ENCODE measurements at places on chromosomes 3 and 15.

DNA sequence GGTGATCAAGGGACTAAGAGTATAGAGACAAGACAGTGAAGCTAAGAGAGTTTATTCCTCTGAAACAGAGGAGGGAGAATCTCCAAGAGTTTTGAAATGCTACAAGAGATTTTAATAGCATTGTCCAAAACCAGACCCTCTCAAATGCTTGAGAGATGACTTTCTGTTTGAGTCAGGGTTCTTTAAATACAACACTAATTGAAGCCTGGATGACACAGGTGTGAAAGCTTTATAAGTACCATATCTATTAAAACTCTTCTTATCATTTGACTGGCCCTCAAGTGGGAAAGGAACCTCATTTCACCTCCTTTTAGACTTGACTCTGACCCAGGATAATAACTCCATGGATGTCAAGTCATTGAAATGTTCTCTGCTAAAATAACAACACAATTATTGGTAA, 5.6 kb downstream of the COL8A1 start:
- DNase-seq, result no peak

GRCh38 chr3:59310736-59311135, 260.9 kb upstream of the CFAP20DC start:
- DNase-seq, result no peak

GRCh38 chr3:21954709-21955108, 203.7 kb upstream of the ZNF385D start:
- DNase-seq, result no peak

- no peak for DNase-seq
These were observed 6.8 kb upstream of the FBLN2 start for GRCh38 chr3:13542142-13542541.

- no peak for DNase-seq
These were observed 283.8 kb downstream of the TLE3 start for GRCh38 chr15:69813881-69814280.

DNA sequence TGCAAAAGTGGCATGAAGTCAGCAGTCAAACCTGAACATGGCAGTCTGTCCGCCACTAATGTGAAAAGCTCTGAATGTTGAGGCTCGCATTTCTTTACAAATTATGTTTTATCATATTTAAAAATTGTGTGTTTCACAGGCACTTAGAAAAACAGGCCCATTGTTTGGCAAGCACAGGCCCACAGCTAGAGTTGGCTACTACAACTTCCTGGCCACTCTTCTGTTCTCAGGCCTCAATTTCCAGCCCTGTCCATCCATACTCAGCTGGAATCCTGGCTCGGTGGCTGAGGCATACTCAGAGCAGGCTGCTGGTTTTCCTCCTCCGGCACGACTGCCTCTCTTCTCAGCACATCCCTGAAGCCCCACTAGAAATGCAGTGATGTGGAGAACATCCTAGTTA, 44.3 kb downstream of the C2CD4B start:
- DNase-seq, result no peak

- DNase-seq, result peak; percentile 64
These were observed 4.2 kb upstream of the TRAT1 start for GRCh38 chr3:108818404-108818803.

DNA sequence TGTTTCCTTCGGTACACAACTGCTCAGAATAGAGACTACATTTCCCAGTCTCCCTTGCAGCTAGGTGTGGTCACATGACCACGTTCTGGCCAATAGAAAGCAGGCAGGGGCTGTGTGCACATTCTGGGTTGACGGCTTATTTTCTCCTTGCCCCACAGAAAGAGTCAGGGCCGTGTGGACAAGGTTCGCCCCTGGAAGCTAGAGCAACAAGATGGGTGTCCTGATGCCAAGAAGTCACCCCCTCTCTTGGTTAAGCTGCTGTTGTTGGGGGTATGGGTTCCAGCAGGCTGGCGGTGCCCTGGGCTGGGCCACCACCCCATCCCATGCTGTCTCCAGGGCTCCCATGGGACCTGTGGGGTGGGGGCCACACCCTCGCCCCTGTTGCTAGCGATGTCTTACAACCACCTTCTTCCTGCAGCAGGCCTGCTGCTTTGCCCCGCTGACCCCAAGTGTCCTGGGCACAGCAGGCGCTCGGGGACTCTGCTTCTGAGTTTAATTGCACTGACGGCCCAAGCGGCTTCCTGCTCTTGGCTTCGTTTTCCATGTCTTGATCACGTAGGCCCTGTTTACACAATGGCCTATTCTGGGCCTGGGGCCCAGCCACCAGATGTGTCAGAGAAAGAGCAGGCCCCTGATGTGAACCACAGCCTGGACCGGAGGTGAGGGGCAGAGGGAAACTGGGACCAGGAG, 24.9 kb downstream of the ABTB1 start:
- DNase-seq, result peak; percentile 77

- DNase-seq, result no peak
These were observed 416.7 kb upstream of the SEMA6D start for GRCh38 chr15:47300596-47300995.

DNA sequence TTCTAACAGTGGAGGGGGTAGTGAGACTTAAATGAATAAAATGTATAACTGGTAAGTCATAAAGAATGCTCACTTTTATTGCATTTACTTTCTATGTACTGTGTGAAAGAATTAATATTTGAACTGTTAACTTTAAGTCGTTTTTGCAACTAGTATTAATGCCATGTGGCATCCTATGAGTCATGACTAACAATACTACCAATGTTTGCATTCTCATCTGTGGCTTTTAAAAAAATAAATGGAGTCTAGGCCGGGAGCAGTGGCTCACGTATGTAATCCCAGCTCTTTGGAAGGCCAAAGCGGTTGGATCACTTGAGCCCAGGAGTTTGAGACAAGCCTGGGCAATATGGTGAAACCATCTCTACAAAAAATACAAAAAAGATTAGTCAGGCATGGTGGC, 5.2 kb downstream of the C3orf49 start:
- no peak for DNase-seq

DNA sequence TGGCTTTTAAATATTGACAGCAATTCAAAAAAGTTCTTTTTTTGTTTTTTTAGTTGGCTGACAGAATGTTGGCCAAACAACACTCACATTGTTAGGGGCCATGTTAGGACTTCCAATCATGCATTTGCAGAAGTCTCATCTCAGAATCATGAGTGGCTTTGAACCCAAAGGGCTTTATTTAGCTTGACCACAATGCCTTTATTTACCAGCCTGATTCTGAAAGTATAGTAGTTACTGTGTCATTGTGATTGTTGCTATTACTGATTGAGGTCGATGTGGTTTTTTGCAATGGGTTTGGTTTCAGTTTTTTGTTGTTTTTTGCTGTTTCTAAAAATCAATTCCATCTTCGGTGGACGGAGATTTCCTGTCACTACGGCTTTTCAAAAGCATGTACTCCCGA, 7.2 kb downstream of the GLDN start:
- no peak for DNase-seq

GRCh38 chr3:143363949-143364348, 244.4 kb downstream of the CHST2 start:
- DNase-seq, result no peak

DNA sequence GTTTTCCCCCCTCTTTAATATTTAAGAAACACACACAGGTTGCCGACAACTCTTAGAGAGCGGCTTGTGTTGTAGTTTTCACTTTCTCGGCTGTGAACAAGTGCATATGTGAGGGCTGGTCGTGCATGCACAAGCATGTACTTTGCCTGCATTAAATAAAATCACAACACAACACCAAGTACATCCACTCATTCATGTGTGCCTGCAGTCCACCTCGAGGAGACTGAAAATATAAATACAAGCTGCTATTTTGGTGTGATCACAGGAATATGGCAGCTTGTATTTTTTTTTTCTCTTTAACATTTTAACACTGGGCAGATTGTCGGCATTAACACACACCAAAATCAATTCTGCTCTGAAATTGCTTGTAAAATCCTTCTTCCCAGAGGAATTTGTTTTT, 346.4 kb downstream of the TBC1D5 start:
- no peak for DNase-seq

DNA sequence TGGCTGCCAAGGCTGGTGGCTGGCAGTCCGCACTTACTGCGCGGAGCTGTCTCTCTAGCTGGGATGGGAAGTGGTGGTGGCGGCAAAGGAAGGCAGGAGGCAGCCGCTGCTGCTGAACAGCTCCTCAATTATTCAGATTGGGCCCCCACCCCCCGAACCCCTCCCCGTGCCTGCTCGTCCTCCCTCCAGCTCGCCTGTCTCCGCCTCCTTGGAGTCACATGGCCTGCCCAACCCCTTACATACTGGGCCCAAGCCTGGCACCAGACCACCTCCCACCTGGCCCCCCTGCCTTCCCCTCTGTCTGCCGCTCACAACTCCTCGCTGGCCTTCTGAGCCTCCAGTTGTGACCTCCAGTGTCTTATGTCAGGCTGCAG, at the start of gene SLC7A14:
Gene SLC7A14 (minus strand): TSS at position 139 of the 374 bp plus-strand sequence. CDS start 59,139 bp downstream, outside the sequence.
- DNase-seq, result no peak

- peak; percentile 6 for DNase-seq
These were observed 46.4 kb downstream of the MORC1 start for GRCh38 chr3:109071350-109072142.

DNA sequence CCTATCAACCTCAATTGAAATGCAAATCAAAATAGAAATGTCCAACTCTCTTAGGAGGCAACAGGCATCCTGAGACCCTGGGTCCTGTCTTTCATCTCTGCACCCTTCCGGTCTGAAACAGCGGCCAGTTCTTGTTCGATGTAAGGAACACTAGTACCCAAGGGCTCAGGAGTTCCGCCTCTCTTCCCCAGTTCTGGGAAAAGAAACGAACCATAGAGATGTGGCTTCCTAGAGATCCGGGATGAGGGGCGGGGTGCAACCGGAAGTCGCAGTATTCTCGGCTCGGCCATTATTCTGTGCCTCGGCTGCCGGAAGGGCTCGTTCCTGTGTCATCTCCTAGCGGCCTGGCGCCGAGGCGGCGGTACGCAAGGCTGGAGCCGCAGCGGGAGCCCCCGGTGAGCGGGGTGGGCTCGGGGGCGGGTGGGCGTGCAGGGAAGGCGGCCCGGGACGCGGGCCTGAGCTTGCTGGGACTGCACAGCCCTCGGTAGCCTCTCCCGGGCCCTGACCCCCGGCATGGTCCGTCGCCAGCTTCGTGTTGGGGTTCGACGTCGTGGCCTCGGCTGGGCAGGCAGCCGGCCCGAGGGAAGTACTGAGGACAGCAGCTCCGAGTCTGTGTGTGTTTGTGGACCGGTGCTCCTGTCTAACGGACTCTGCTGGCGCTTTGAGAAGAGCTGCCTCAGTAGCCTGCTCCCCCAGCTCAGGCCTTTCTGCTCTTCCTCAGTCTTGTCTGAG, at the start of gene ZNF197:
Gene ZNF197 (plus strand): TSS at position 288 of the 732 bp plus-strand sequence. CDS start 4,119 bp downstream, outside the sequence.
- peak; percentile 91 for DNase-seq

DNA sequence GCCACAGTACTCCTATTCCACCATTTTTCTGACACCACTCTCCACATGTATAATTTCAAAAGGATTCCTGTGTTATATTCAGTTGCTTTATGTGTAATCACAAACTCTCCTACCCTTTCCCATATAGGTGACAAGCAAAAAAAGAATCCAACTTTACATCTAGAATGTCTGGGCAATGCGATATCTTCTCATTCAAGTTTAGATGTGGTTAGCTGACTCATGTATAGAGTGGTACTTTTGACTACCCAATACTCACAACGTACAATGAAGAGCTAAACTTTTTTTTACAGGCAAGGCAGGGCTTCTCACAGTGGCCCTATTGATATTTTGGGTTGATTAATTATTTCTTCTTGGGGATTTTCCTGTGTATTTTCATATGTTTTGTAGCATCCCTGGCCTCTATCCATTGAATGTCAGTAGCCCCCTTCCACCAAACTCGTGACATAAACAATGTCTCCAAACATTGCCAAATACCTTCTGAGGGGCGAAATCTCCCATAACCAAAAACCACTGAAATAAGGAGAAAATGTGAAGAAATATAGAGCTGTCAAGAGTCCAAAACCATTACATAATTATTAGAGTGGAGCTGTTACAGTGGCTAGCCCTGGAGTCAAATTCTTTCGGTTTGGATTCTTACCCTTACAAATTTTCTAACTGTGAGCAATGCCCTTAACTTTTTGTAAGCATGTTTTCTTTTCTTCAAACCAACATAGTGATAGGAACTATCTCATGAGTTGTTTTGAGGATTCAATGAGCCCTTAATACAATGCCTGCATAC, 342.6 kb downstream of the NSUN3 start:
- no peak for DNase-seq

DNA sequence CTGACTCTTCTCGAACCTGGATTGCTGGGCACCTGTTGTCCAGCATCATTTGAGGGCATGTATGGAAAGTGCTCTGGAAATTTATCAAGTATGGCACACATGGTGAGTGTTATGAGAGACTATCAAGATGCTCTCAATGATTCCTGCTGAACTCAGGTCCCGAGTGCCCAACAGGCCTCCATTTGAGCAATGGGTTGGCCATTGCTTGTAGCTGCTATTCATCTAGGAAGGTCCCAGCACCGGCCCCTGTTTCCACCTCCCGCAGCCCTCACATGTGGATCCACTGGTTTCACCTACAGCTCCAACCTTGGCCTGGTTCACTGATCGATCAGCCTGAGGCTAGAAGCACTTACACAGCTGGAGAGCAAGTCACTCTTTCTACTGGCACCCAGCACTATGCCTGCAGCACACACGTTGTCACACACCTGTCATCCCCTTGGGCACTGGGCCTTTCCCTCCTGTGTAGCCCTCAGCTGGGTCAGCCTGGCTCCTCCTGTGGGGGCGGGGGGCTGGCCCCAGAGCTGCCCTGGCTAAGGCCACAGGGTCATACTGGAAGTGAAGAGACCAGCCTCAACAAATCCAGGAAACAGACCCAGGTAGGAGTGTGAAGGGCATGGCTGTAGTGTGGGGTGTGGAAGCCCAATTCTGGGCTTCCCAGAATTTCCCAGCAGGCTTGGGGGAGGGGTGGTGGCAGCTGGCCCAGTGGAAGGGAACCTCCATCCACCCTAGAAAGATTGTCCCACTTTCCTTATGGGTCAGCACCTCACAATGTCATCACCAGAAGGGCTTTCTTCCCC, 41.7 kb upstream of the SMAD3 start:
- DNase-seq, result no peak

GRCh38 chr15:52221730-52222129, 30.5 kb upstream of the GNB5 start:
- DNase-seq, result no peak

- no peak for DNase-seq
These were observed 138.9 kb downstream of the PDE8A start for GRCh38 chr15:85120351-85121113.

- no peak for DNase-seq
These were observed 129.1 kb downstream of the ATP10A start for GRCh38 chr15:25733856-25734679.

- no peak for DNase-seq
These were observed 192.5 kb upstream of the TPRG1 start for GRCh38 chr3:188979248-188979647.

DNA sequence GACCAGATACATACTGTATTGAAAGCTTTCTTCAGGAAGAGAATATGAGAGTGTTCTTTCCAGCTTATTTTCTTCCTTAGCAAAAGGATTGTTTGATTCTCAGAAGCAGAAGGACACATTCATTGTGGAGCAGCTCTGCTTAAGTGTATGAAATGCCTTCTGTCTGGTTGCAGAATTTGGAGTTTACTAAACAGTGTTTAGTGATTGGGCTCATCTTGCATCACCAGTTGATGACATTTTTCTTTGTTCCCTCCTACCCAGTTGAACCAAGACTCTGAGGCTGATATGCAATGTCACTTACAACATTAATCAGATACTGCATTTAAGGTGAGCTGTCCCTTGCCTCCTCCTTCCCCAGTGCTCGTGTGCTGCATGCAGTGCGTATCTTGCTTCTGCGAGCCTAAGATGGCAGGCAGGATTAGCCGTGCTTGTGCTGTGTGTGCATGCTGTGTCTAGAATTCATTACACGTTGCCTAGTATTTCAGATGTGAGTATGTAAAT, 18.4 kb downstream of the ZBTB38 start:
- no peak for DNase-seq

Measured in small intestine (tissue), 16 donors.